Activated T-cell treated with anti-CD3 and anti-CD28 coated beads, Interleukin-2, amount 50 U/mL, for 72 hours (primary cell): ENCODE measurements at places on chromosomes 11 and 22. TPM values are rescaled to one million over a fixed set of nuclear protein-coding genes. Genes with fewer than 3 reads are reported as not detected.

DNA sequence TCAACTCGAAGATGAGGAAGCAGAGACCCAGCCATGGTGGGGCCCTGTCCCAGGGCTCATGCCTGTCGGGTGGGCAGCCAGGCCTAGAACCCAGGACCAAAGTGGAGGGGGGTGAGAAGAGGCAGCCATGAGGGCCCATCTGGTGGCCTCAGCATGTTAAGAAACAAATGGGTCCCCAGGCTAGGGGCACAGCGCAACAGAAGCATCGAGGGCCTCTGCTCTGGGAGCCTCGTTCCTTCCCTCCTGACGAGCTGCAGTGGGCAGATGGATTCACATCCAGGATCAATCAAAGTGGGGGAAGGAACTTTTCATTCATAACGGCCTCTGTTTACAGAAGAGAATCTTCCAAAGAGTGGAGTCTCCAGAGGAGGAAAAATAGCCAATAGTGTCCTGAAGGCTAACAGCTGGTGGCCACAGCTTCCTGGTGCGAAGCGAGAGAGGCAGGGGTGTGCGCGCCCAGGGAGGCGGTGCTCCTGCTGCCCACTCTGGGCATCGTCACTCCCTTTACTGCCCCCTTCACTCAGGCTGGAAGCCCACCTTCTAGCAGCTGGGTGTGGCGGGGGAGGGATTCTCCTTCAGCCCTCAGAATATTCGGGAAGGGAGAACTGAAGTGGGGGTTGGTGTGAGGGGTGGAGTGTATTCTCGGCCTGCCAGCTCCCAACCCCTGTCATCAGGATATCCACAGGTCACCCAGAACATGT, 4.3 kb downstream of the CBX7 start:
- peaks cover 52% of the 10 kb centered on the region for H3K4me1 ChIP-seq
- no peaks in the 10 kb centered on the region for H3K27me3 ChIP-seq
- no peak overlapping the region for H3K27ac ChIP-seq
- DNase-seq, result no peak

- H3K27ac ChIP-seq, result no peak overlapping the region
- no peaks in the 10 kb centered on the region for H3K36me3 ChIP-seq
- H3K27me3 ChIP-seq, result no peaks in the 10 kb centered on the region
- no peak overlapping the region for H3K4me3 ChIP-seq
- H3K4me1 ChIP-seq, result peaks cover 21% of the 10 kb centered on the region
- DNase-seq, result no peak
Observed at GRCh38 chr11:11173316-11174025, 179.6 kb downstream of the CSNK2A3 start.

- no peak overlapping the region for H3K4me3 ChIP-seq
- H3K27ac ChIP-seq, result no peak overlapping the region
- H3K27me3 ChIP-seq, result peaks cover 6% of the 10 kb centered on the region
- no peaks in the 10 kb centered on the region for H3K36me3 ChIP-seq
- no peak for DNase-seq
- no peaks in the 10 kb centered on the region for H3K4me1 ChIP-seq
Observed at GRCh38 chr11:44494785-44495184, 70.7 kb upstream of the CD82 start.

GRCh38 chr22:37454857-37455686, 27.8 kb upstream of the ELFN2 start:
- no peak overlapping the region for H3K27ac ChIP-seq
- H3K4me1 ChIP-seq, result peaks cover 22% of the 10 kb centered on the region
- H3K4me3 ChIP-seq, result no peak overlapping the region

DNA sequence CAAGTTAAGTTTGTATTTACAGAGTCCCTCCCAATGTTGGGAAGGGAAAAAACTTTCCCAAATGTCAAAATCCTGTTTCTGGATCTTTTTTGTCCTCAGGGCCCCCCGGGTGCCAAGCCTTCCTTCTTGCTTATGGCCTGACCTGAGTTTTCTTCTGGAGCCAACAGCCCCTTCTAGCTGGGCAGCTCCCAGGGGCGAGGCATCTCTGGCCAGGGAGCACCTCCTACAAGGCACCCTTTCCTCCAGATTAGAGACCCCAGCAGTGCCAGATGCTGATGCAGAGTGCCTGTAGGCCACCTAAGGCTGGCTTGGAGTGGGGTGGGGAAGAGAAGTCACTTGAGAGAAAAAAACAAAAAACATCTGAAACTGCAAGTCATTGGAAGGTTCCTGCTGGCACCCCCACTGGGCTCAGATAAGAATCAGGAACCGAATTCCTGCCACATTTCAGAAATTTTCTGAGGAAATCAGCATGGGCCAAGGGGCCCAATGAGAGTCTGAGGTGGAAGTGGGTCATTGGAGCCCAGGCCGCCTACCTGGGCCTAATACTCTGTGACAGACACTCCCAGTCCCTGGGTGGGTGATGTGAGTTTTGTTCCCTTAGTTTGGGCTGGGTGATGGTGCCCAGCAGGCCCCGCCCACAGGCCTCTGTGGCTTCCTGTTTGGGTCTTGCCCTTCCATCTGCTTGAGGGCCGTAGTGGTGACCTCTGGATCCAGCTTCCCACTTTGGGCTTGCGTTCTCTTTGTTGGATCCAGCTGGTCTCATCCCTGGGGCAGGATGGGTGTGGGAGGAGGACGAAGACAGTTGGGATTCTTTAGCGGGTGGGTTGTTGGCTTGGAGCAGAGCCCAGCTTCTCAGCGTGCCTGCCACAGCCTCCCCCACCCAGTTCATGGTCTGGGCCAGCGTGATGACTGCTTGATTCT, 40.6 kb downstream of the PARVA start:
- peaks cover 7% of the 10 kb centered on the region for H3K27me3 ChIP-seq
- DNase-seq, result no peak
- H3K36me3 ChIP-seq, result no peaks in the 10 kb centered on the region
- no peaks in the 10 kb centered on the region for H3K4me1 ChIP-seq
- no peak overlapping the region for H3K4me3 ChIP-seq

DNA sequence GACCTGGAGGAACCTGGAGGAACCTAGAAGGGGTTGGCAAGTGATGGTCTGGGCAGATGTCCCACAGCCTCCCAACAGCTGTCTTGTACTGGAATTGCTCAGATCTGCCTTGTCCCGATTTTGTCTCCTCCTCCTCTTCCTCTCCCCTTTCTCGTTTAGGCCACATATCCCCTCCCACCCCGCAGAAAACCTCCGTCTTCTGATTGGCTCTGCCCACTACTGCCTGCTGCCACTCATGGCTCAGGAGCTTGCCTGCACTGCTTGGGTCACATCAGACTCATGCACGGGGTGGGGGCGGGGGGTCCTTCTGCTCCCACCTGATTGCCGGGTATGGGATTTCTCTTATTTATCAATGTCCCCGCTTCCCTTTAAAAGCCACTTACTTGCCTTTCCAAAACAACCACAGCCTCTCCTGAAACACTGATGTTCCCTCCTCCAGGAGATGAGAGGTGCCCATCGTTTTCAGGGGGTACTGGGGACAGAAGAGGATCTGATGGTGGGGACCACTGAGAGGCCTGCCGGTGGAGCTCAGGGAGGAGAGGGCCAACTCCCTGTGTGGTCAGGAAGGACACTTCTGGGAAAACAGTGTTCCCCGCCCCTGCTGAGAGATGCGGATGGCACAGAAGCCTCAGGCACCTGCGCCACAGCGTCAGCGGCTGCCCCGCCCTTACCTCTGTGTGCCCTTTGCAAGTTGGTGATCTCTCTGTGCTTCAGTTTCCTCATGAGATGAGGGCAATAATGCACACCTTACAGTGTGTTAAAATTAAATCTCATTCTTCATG, 14.7 kb downstream of the TOM1 start:
- DNase-seq, result no peak
- no peak overlapping the region for H3K4me3 ChIP-seq
- H3K36me3 ChIP-seq, result no peaks in the 10 kb centered on the region
- H3K27ac ChIP-seq, result peak overlapping the region; percentile 74

- DNase-seq, result no peak
- peaks cover 6% of the 10 kb centered on the region for H3K27me3 ChIP-seq
- H3K4me3 ChIP-seq, result no peak overlapping the region
- no peaks in the 10 kb centered on the region for H3K4me1 ChIP-seq
- H3K27ac ChIP-seq, result no peak overlapping the region
Observed at GRCh38 chr11:117414724-117415123, 87.1 kb downstream of the CEP164 start.

- H3K27ac ChIP-seq, result no peak overlapping the region
- H3K36me3 ChIP-seq, result no peaks in the 10 kb centered on the region
- no peaks in the 10 kb centered on the region for H3K4me1 ChIP-seq
- no peak overlapping the region for H3K4me3 ChIP-seq
- DNase-seq, result no peak
Observed at GRCh38 chr11:9118277-9118676, 26.9 kb upstream of the SCUBE2 start.

DNA sequence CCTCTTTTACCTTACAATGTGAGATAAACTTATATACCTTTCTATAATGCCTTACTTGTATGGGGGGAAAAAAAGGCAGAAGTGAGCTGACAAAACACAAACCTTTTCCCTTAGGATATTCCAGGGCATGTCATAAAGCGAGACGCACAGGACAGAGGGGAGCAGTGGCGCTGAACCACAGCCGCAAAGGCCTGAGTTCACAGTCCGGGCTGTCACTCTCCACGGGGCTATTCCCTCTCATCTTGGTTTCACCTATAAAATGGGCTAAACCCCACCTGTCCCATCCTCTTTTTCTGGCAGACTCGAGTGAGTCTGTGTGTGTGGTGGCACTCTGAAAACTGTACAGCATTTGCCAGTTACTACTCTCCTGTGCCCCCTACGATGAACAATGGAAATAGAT, 14.4 kb upstream of the FXYD2 start:
- H3K27ac ChIP-seq, result no peak overlapping the region
- no peaks in the 10 kb centered on the region for H3K4me1 ChIP-seq
- no peaks in the 10 kb centered on the region for H3K27me3 ChIP-seq
- no peaks in the 10 kb centered on the region for H3K36me3 ChIP-seq

DNA sequence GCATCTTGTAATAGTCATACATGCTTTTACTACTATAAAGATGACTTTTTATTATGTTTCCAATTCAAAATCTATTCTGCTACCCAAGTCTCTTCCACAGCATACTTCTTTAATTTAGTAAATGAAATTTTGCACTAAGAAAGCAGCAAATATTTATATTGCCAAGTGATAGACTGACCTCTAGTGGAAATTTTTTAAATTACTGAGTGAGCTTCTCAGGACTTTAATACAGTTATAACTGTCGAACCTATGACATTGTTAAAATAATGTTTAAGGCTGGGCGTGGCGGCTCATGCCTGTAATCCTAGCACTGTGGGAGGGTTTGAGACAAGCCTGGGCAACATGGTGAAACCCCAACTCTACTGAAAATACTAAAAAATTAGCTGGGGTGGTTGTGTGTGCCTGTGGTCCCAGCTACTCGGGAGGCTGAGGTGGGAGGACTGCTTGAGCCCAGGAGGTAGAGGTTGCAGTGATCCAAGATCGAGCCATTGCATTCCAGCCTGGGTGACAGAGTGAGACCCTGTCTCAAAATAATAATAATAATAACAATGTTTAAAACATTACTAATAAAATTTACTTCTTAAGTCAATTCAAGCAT, 27.3 kb downstream of the STK33 start:
- H3K4me3 ChIP-seq, result no peak overlapping the region
- DNase-seq, result no peak
- H3K4me1 ChIP-seq, result peaks cover 6% of the 10 kb centered on the region
- H3K27ac ChIP-seq, result no peak overlapping the region

DNA sequence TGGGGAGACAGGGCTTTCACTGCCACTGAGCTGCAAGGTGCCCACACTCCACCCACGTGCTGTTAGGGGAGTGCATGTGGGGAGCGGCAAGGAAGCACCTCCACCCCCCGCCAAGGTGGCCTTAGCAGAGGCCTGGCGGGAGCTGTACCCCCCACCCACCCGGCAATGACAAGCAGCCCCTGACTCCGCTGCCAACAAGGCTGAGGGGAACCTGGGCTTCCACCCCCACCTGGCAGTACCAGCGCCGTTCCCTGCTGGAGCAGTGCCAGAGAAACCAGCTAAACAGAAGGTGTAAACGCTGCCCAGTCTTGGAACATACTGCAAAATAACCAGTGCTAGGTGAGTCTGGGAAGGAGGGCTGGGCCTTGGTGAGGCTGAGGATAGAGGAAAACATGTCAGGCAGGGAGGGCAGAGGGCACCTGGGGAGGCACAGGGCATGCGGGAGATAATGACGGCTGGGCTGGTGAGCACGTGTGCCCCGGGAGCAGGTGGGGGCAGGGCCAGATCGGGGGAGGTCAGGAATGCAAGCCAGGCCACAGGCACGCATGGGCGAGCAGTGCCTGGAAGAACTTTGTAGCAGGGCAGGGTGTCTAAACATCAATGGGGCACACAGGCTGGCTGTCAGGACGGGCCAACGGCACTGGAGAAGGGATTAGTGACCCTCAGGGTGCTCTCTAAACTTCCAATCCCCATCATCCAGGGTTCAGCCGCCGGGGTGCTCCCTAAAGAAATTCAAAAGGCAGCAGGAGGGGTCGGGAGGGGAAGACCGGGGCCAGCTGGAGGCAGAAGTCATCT, 6.6 kb downstream of the CERK start:
- peaks cover 58% of the 10 kb centered on the region for H3K4me1 ChIP-seq
- DNase-seq, result no peak
- H3K4me3 ChIP-seq, result no peak overlapping the region
- no peaks in the 10 kb centered on the region for H3K27me3 ChIP-seq

GRCh38 chr11:19938169-19938856, 222.0 kb downstream of the DBX1 start:
- no peak overlapping the region for H3K4me3 ChIP-seq
- no peak overlapping the region for H3K27ac ChIP-seq
- peak; percentile 46 for DNase-seq

- H3K27ac ChIP-seq, result peak overlapping the region; percentile 50
- DNase-seq, result no peak
- peaks cover 26% of the 10 kb centered on the region for H3K4me1 ChIP-seq
Observed at GRCh38 chr11:46918788-46919513, 601 bp upstream of the LRP4 start.

DNA sequence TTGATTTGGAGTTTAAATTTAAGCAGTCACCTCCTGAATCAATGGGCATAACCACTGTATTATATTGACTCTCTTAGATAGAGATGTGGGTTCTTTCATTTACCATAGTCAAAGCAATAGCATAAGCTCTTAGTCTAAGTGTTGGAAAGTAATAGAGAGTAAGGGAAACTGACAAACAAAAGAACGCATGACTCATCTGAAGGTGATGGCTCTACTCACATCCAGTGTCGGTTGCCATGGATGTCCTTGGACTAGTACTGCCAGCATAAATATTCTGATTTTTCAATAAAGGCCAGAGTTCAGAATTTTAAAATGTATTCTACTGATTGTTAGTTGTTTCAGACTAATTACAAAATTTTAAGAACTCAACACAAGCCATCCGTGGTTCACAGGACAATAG, 444.9 kb upstream of the DDI1 start:
- no peak overlapping the region for H3K27ac ChIP-seq
- no peak overlapping the region for H3K4me3 ChIP-seq
- no peaks in the 10 kb centered on the region for H3K36me3 ChIP-seq
- H3K27me3 ChIP-seq, result no peaks in the 10 kb centered on the region
- no peak for DNase-seq

- H3K4me1 ChIP-seq, result peaks cover 57% of the 10 kb centered on the region
- no peak overlapping the region for H3K27ac ChIP-seq
- DNase-seq, result no peak
- no peak overlapping the region for H3K4me3 ChIP-seq
Observed at GRCh38 chr11:6202041-6202440, 3.0 kb downstream of the OR52W1 start.

TAF6L gene
- 13.6 TPM for total RNA-seq

ZC3H12C gene
- total RNA-seq, result 2.5 TPM

BLID gene
- total RNA-seq, result not detected

OR52N4 gene
- total RNA-seq, result 2.4 TPM

RASGRP2 gene
- 27.9 TPM for total RNA-seq

LSP1 gene
- 312 TPM for total RNA-seq

HEPN1 gene
- total RNA-seq, result not detected

OR52I2 gene
- total RNA-seq, result not detected

GSTT2 gene
- not detected for total RNA-seq

CBLIF gene
- total RNA-seq, result not detected
